ENCODE measurements at places on chromosomes 6 and 20. TPM values are rescaled to one million over a fixed set of nuclear protein-coding genes. Genes with fewer than 3 reads are reported as not detected.

MYH7B gene
- total RNA-seq = not detected

ANKS1A gene
- total RNA-seq = 6.4 TPM

MAP7 gene
- 0.29 TPM for total RNA-seq

HLA-DMB gene
- total RNA-seq = not detected

COX4I2 gene
- total RNA-seq = not detected

MUC22 gene
- total RNA-seq = not detected

Measured in myometrial cell (primary cell).